Thoracic aorta (tissue), 2 donors: ENCODE measurements at places on chromosomes 2 and 18. TPM values are rescaled to one million over a fixed set of nuclear protein-coding genes. Genes with fewer than 3 reads are reported as not detected.

MYO7B gene
- total RNA-seq, result 0.14 TPM

DNA sequence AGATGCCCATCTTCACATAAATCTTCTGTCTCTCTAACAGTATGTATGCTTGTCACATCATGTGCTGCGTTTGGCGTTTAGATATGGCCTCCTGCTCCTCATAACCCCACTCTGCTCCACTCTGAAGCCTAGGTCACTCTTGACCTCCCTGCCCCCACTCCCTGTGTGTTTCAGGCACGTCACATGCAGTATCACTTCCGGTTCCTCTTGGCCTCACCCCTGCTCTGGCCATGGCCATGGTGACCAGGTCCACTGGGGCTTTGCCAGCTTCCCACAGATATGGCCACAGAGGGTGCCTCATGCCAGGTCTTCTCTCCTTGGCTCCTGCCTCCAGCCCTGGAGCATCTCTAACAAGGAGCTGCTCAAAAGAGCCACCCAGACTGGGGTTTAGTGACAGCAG is 160.0 kb downstream of the RNF152 start:
- no peak for DNase-seq

GRCh38 chr2:36185624-36186023 is 170.0 kb upstream of the CRIM1 start:
- no peak for DNase-seq

DNA sequence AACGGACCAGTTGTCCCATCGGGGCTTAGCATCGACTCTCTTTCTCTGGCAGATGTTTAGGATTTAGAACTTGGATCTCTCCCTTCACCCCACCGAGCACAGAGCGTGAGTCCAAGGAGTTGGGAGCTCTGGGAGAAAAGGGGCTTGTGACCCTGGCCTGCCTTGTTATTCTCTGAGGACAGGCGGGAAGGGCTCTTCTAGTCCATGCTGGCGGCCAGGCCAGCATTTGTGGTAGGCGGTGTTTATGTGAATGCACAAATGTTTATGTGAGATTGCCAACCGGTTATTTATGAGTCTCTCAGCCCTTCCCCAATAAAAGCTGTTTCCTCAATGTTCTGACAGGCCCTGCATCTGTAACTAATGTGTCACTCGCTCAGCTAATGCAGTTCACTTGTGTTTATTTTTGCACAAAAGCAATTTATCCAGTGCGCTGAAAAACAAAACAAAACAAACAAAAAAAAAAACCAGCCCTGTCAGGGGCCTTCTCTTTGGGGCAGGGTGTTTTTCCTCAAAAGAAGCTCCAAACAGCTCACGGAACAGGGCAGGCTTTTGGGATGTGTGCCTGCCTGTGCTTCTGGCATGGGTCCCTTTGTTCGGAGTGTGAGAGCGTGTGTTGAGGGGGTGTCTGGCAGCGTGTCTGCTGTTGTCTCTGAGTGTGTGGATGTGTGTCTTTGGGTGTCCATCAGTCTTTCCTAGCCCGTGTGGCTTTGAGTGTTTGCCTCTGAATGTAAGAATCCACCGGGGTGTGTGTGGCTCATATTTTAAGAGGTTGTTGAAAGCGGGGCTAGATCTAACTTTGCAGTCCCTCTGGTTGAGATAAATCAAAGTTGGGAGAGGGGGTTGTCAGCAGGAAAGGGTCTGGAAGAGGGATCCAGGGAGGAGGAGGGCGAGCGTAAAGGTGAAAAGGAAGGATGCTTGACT is 52.8 kb upstream of the HAAO start:
- no peak for DNase-seq

GRCh38 chr18:45562567-45563479 is 52.5 kb upstream of the SLC14A2 start:
- no peak for DNase-seq

GRCh38 chr2:105407946-105408743 is 9.3 kb upstream of the FHL2 start:
- no peak for DNase-seq

- no peak for DNase-seq
These were observed 184.2 kb downstream of the GLI2 start for GRCh38 chr2:120919771-120920453.

- no peak for DNase-seq
These were observed 218.3 kb downstream of the OTX1 start for GRCh38 chr2:63268946-63269345.
